ENCODE measurements at places on chromosomes 7 and 10. TPM values are rescaled to one million over a fixed set of nuclear protein-coding genes. Genes with fewer than 3 reads are reported as not detected.

STEAP4 gene
- total RNA-seq = 0.19 TPM

SEMA4G gene
- total RNA-seq = 0.38 TPM

MEIG1 gene
- not detected for total RNA-seq

MNX1 gene
- not detected for total RNA-seq

FERD3L gene
- not detected for total RNA-seq

UCN3 gene
- total RNA-seq = not detected

FGL2 gene
- total RNA-seq = 3.1 TPM

NME8 gene
- not detected for total RNA-seq

PDE6C gene
- not detected for total RNA-seq

CSGALNACT2 gene
- 41.2 TPM for total RNA-seq

GPR37 gene
- not detected for total RNA-seq

MINDY3 gene
- total RNA-seq = 39.1 TPM

C10orf71 gene
- total RNA-seq = not detected

HOXA2 gene
- 0.28 TPM for total RNA-seq

VWDE gene
- 0.19 TPM for total RNA-seq

MKI67 gene
- total RNA-seq = 20.3 TPM

GALNT17 gene
- not detected for total RNA-seq

NANOS1 gene
- 0.96 TPM for total RNA-seq

RAPGEF5 gene
- 11.7 TPM for total RNA-seq

CALHM1 gene
- not detected for total RNA-seq

KAZALD1 gene
- total RNA-seq = 22.4 TPM

FKBP6 gene
- total RNA-seq = not detected

GSTK1 gene
- 88.8 TPM for total RNA-seq

IL2RA gene
- not detected for total RNA-seq

ACSM6 gene
- total RNA-seq = not detected
